Endothelial cell of umbilical vein (primary cell): ENCODE measurements at places on chromosomes 1 and 21. TPM values are rescaled to one million over a fixed set of nuclear protein-coding genes. Genes with fewer than 3 reads are reported as not detected.

GRCh38 chr1:104794035-104794434 lies 1044.3 kb downstream of the AMY1C start:
- no peaks in the 10 kb centered on the region for H3K4me1 ChIP-seq
- H3K36me3 ChIP-seq: no peaks in the 10 kb centered on the region
- H3K27ac ChIP-seq: no peak overlapping the region
- H3K27me3 ChIP-seq: no peaks in the 10 kb centered on the region
- no peak overlapping the region for H3K4me3 ChIP-seq

DNA sequence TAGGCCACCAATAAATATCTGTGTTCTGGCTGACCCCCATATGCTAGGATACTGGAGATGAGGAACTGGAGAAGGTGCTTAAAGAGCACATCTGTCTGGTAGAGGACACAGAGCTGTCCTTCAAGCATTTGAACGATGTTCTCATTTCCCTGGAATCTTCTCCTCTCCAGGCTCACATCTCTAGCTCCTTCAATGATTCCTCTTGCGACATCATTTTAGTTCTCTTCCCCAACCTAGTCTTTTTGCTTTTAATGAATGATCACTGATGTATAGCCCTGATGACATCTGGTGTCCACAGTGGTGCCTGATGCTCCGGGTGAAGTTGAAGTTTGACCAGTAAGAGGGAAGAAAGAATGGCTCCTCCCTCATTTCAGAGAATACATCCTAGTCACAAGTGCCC lies 80.8 kb upstream of the UBE2U start:
- H3K27ac ChIP-seq: no peak overlapping the region
- no peaks in the 10 kb centered on the region for H3K4me1 ChIP-seq
- peaks cover 2% of the 10 kb centered on the region for H3K27me3 ChIP-seq
- DNase-seq: no peak
- H3K4me3 ChIP-seq: no peak overlapping the region

GRCh38 chr21:21268061-21268471 lies 269.9 kb downstream of the NCAM2 start:
- H3K27me3 ChIP-seq: no peaks in the 10 kb centered on the region
- no peaks in the 10 kb centered on the region for H3K4me1 ChIP-seq
- no peak for DNase-seq
- no peak overlapping the region for H3K27ac ChIP-seq
- no peaks in the 10 kb centered on the region for H3K36me3 ChIP-seq

DNA sequence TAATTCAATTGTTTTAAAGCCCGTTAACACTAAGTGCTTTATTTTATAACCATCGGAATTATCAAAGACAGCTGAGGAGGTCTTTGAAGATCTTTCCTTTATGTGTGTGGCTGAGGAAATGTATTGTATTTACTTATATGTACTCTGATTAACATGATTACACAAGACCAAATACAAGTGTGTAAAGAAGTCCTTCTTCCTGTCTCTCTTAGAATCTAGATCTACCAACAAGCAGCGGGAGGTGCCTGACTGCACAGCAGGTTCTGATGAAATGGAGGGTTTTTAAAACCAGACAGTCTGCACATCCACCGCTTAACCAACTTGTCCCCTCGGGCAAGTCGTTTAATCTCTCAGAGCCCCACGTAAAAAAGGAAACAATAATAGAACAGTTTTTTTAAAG lies 240.5 kb upstream of the MAP1LC3C start:
- no peak overlapping the region for H3K4me3 ChIP-seq
- no peak for DNase-seq
- H3K27ac ChIP-seq: no peak overlapping the region
- H3K27me3 ChIP-seq: no peaks in the 10 kb centered on the region

DNA sequence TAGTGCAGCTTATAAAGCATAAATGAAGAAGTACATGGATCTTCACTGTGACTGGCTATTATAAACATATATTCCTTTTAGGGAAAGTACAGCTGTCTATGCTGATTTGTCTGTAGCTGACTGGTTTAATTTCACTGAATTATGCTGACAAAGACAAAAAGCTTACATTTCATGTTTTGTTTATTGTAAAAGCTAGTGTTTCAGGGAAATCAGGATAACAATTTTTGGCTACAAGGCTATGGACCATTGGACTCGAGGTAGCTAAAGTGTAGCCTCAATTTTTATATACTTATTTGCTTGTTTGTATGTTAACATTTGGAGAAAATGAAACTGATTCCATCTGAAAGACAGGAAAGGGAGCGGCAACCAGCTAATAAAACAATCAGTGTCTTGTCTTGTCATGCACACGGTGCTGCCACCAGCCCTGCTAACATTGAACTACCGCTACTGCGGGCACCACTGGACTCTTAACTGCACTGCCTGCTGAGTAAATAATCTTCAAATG lies 480.2 kb downstream of the COL11A1 start:
- no peaks in the 10 kb centered on the region for H3K36me3 ChIP-seq
- H3K27me3 ChIP-seq: no peaks in the 10 kb centered on the region
- no peak overlapping the region for H3K27ac ChIP-seq
- DNase-seq: no peak

The TEDDM1 gene
- total RNA-seq: not detected in 2 replicates

DNA sequence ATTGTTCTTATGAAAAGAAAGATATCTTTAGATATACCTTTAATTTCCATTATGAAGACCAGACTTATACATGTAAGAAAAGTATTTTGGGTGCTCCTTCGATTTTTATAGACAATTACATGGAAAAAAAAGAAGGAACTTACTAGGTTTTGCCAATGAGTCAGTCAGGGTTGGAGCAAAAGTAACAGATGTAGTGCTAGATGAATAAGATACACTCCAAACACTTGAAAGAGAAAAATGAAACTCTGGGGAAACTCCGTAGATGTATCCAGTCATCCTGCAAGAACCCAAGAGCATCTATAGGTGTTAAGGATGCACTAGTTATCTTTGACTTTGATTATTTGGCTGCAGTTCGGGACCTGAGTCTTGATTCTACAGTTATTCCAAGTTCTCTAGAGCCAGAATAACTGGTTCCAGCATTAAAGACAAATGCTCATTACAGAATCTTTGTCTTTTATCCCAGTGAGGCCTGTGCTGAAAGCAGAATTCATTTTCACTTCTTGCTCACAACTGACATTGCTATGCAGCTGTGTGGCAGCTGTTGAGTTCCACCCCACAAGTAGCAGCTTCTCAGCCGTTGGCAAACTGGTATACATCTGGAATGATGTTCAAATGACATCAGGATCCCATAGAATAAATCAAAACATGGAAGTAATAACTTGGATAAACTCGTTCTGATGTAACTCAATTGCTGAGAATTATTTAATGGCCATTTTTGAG lies 326.1 kb downstream of the ASTN1 start:
- H3K36me3 ChIP-seq: no peaks in the 10 kb centered on the region
- H3K27me3 ChIP-seq: no peaks in the 10 kb centered on the region
- H3K4me1 ChIP-seq: no peaks in the 10 kb centered on the region

GRCh38 chr1:98388441-98388840 lies 273.1 kb upstream of the SNX7 start:
- H3K4me1 ChIP-seq: peaks cover 57% of the 10 kb centered on the region
- no peaks in the 10 kb centered on the region for H3K27me3 ChIP-seq
- no peak overlapping the region for H3K4me3 ChIP-seq

The CELA2A gene
- total RNA-seq: not detected in 2 replicates

- no peaks in the 10 kb centered on the region for H3K27me3 ChIP-seq
- H3K36me3 ChIP-seq: no peaks in the 10 kb centered on the region
- H3K4me3 ChIP-seq: no peak overlapping the region
- no peak for DNase-seq
Measured at GRCh38 chr1:187509091-187509490, 680.3 kb downstream of the PLA2G4A start.

- H3K36me3 ChIP-seq: no peaks in the 10 kb centered on the region
- H3K4me1 ChIP-seq: peaks cover 6% of the 10 kb centered on the region
- no peak overlapping the region for H3K27ac ChIP-seq
- no peak for DNase-seq
- H3K4me3 ChIP-seq: no peak overlapping the region
- no peaks in the 10 kb centered on the region for H3K27me3 ChIP-seq
Measured at GRCh38 chr1:87864676-87865075, 536.0 kb downstream of the LMO4 start.

The HTR1D gene
- total RNA-seq: 1.5 and 2.2 TPM in 2 replicates

The FCGR3B gene
- total RNA-seq: not detected in 2 replicates
